ENCODE measurements at places on chromosomes 13 and 19.

- no peak for DNase-seq
Observed at GRCh38 chr19:1265615-1266128, 3.5 kb upstream of the CIRBP start.

DNA sequence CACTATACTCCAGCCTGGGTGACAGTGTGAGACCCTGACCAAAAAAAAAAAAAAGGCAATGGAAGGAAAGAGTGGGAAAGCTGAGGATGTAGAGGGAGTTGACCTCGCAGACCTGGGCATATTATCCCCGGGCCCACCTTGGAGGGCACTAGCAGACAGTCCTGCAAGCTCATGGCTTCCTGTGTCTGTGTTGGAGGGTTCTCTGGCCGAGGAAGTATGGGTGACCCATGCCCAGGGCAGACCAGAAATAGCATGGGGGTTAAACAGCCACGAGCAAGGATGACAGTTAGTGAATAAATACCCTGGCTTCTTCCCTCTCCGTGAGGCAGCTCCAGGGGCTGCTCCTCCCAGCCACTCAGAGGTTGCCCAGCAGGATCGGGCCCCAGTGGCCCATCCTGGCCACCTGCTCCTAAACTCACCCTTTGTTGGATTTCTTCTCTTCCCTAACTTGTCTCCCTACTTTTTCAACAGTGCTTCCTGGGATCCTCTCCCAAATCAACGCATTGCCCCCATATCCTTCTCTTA, 485.8 kb downstream of the ZNF536 start:
- no peak for DNase-seq

- no peak for DNase-seq
Observed at GRCh38 chr13:64556376-64556775, 2673.8 kb downstream of the PCDH9 start.

DNA sequence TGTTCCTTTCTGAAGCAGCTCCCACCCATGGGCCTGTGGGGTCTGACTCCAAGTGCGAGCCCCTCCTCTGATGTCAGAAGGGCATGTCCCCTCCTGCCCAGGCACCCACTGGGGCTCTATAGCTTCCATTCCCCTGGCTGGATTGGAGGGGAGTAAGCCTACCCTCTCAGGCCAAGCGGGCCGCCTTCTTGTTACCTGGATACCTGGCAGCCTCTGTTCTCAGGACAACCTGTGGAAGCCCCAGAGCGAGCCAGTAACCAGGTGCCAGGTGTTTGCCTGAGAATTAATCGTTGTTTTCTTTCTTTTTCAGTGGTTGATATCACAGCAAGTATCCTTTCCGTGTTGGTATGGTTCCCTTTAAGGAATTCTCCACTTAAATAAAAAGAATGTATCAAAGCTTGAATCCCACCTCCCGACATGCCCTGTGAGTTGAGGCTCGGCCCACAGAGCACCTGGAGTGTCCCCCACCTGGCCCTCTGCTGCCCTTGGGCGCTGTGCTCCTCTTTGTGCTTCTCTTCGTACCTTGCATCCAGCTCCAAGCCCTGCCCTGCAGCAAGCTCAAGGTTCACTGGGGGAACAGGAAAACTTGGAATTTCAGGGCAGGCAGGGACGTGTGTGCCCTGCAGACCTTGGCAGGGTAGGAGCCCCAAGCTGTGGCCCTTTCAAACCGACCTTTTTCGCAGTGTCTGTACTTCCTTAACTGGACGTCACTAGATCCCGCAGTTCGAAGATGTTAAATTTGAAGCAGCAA, 15.0 kb downstream of the MAU2 start:
- no peak for DNase-seq

DNA sequence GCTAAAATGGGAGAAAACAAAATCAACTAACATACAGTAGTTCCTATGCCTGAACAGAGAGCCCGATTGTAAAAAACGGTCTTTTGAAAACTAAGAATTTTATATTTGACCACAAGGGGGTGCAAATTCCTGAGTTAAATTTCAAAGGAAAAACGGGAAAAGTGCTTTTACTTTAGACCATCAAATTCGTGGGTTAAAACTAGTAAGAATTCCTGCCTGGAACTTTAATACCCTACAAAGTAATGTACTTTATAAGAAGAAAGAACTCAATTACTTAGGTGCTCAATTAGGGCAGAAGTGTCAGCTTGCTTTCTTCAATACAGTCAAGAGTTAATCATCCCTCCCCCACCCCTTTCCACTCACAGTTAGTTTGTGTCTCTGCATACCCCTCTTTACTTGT, 69.8 kb downstream of the KCNRG start:
- no peak for DNase-seq

DNA sequence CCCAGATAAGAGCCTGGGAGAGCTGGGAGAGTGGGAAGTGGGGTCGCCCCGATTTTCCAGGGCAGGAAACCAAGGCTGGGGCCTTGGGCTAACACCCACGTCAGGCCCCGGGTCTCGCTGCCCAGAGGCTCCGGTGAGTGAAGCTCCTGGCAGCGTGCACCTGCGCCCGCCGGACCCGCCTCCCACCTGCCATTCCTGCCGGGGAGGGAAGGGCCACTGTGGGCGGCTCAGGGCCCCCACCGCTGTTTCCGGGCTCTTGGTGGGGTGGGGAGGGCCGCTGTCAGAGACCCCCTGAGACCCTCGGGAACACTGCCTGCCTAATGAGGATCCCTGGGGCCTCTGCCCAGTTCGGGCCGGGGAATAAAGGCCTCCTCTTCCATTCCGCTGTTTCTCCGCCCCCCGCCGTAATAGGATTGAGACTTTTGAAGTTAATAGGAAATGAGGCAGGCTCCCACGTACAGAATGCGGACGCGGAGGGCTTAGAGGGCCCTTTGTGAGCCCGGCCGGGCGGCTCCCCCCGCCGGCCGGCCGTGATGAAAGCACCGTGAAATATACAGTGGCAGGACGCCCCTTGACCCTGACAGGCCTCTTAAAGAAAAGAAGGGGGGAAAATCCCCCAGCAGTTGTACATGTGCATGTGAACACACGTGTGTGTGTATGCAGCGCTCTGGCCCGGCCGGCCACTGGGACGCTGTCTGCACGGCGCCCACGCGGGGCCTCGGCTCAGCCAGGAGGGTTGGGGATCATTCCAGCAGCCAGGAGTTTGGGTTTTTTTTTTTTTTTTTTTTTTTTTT, 33.2 kb downstream of the EFNA2 start:
- no peak for DNase-seq

GRCh38 chr13:41668130-41668757, 210.9 kb downstream of the RGCC start:
- DNase-seq: no peak

GRCh38 chr13:91133941-91134802, 213.3 kb upstream of the MIR17HG start:
- no peak for DNase-seq

DNA sequence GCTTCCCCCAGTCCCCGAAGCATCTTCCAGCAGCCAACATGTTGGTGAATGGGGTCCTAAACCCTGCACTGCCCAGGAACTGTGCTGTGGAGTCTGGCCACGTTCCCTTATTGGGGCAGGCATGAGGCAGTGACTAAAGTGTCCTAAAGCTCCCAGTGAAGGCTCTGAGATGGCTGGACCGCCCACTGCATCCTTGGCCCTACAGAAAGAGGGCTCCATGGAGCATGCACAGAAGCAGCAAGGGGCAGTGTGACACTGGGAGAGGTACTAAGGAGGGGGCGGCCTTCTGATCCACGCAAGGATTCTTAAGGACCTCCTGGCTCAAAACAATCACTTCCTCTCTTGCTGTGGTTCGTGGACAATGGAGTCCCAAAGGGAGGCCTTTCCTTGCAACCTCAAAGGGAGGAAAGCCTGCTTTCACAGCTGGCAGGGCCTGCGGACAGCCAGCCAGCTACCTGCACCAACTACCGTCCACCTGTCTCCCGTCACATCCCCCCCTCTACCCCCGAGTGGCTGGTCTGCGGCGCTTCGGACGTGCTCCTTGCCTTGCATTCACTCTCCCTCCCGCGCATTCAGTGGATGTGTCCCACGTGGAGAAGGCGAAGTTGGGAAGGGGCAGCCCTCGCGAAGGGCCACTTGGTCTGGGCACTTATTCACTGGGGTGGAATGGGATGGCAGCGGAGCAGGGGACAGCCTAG, 63.9 kb upstream of the STARD13 start:
- no peak for DNase-seq

DNA sequence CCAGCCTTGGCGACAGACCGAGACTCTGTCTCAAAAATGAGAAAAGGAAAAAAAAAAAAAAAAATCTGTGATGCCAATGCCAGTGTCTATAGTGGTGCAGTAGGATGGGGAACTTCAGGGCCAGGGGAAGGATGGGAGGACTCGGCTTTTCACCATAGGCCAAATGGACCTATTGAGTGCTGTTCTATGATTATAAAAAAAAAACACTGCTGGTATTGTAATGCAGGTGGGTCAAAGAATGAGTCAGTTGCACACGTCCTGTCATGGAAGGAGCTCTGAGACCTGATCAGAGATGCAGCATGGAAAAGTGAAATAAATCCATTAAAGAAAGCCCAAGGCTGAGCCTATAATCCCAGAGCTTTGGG, 7.0 kb downstream of the DNAJB1 start:
- DNase-seq: no peak

DNA sequence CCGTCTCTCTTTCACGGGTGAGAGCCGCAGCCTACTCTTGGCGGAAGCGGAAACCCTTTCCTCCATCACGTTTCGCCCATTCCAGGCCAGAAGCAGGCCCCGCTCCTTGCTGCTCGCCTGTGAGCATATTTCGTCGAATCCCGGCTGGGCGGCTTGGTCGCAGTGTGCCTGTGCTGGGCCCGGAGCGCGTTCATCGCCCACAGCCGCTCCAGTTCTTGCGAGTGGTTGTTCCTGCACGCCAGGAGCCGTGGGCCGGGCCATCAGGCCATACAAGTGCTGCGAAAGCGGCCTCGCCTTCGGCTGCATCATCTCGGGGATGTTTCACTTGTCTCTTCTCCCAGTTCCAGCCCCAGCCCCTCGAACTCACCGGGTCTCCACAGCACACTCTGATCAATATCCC, 65.0 kb downstream of the ZNF627 start:
- no peak for DNase-seq

DNA sequence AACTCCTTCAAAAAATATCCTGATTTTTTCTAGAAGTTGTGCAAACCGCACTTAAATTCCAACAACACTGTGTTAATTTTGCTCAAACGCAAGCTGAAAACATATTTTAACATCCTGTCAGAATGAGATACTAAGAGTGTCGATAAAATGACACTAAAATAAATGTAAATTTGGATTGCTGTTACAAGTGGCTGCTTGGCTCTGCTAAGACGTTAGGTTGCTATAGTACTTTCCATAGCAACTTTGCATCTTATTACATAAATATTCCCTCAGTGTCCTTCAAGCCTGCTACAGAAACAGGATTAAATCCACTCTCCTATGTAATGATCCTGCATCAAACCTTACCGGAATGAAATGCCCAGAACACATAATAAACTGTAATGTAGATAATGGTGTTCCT, 292.1 kb downstream of the DNAJC15 start:
- DNase-seq: no peak

GRCh38 chr13:24270639-24271141, 38.7 kb upstream of the C1QTNF9 start:
- no peak for DNase-seq

GRCh38 chr13:112928972-112929782, 39.8 kb upstream of the MCF2L start:
- DNase-seq: no peak

- no peak for DNase-seq
Observed at GRCh38 chr19:13622766-13623715, 116.8 kb upstream of the CACNA1A start.

DNA sequence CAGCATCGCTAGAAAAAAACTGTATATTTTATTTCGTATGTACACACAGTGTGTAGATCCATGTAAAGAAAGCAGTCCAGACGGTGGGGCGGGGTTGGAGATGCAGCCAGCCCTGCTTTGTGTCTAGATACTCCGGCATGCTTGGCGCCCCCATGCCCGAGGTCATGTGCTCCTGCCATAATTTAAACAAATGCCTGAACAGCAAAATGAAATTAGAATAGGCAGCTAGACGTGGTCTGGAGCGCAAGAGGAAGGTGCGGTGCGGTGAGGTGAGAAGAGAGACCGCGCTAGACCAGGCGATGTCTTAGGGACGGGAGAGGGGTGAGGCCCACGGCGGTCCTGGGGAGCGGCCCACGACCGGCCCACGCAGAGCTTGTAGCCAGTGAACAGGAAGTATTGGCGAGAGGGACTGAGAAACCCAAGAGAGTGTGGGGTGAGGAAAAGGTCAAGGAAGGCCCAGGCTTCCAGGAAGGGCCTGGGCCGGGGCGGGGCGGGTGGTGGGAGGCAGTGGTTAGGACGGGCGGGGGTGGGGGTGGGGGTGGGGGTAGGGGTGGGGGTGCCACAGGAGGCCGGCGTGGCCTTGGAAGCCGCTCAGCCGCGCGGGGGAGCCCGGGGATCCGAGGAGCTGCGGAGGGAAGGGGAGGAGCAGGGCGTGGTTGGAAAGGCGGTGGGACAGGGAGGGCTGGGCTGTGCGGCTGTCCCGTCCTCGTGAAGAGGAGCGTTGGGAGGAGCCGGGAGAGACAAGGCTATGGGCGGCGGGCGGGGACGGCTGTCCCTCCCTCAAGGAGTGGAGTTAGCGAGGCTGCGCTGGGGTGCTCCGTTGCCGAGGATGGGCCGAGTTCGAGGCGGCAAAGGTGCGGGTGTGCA, 254.7 kb upstream of the SGCG start:
- no peak for DNase-seq

DNA sequence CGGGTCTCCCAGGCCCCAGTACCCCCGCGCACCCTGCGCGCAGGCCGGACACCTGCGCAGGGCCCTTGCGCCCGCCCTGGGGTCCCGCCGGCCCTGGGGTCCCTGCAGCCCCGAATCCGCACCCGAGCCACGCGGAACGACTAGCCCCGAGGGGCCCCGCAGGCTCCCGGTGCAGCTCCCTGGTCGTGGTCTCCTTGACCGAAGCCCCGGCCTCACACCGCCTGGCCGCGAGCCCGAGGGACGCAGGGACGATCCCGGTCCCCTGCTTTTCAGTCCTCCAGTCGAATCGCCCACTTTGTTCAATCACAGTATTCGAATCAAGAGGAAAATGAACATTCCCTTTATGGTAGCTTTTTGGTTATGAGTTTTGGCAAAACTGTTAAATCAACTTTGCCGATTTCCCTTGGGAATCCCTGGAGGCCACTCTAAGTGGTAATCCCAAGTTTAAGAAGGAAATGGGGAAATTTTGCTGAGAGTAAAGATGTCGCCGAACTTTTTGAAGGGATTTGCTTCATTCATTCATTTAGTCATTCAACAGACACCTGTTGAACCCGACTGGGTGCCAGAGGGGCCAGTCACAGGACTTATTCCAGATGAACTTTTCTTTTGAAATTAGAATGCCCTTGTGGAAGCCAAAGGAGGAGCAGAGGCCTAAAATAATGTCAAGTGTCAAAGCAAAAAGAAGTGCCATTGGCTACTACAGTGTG, 75.0 kb downstream of the ZIC5 start:
- no peak for DNase-seq

DNA sequence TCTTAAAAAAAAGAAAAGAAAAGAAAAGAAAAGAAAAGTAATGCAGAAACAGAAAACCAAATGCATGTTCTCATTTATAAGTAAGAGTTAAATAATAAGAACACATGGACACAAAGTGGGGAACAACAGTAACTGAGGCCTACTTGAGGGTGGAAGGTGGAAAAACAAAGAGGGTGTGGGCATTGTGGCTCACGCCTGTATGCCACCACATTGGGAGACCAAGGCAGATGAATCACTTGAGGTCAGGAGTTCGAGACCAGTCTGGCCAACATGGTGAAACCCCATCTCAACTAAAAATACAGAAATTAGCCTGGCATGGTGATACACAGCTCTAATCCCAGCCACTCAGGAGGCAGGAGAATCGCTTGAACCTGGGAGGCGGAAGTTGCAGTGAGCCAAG, 8.1 kb downstream of the ZNF708 start:
- DNase-seq: no peak

- DNase-seq: no peak
Observed at GRCh38 chr19:42105368-42105767, 26.9 kb downstream of the POU2F2 start.

- DNase-seq: no peak
Observed at GRCh38 chr13:68588623-68589022, 1358.5 kb upstream of the PCDH9 start.

All from stimulated activated CD8-positive, alpha-beta memory T cell treated with anti-CD3 and anti-CD28 coated beads, Interleukin-2, amount 100 ng/mL, for 1 hour (primary cell).